ENCODE measurements at places on chromosomes 11 and 22.

- DNase-seq = no peak
Observed at GRCh38 chr22:19336133-19337075, 44.9 kb upstream of the CLTCL1 start.

DNA sequence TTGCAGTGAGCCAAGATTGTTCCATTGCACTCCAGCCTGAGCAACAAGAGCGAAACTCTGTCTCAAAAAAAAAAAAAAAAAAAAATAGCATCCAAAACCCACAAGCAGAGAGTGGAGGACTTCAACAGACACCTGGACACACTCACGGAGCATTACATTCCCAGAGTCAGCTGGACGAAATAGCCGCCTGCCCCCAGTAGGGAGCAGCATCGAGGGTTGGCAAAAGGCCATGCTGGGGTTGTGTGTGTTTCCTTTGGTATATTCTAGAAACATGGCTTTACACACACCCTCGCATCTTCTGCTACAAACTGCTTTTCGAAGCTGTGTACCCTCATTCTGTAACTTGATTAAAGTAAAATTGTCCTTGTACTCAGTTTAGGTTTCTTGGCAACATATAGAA is 5.3 kb downstream of the ADA2 start:
- no peak for DNase-seq

DNA sequence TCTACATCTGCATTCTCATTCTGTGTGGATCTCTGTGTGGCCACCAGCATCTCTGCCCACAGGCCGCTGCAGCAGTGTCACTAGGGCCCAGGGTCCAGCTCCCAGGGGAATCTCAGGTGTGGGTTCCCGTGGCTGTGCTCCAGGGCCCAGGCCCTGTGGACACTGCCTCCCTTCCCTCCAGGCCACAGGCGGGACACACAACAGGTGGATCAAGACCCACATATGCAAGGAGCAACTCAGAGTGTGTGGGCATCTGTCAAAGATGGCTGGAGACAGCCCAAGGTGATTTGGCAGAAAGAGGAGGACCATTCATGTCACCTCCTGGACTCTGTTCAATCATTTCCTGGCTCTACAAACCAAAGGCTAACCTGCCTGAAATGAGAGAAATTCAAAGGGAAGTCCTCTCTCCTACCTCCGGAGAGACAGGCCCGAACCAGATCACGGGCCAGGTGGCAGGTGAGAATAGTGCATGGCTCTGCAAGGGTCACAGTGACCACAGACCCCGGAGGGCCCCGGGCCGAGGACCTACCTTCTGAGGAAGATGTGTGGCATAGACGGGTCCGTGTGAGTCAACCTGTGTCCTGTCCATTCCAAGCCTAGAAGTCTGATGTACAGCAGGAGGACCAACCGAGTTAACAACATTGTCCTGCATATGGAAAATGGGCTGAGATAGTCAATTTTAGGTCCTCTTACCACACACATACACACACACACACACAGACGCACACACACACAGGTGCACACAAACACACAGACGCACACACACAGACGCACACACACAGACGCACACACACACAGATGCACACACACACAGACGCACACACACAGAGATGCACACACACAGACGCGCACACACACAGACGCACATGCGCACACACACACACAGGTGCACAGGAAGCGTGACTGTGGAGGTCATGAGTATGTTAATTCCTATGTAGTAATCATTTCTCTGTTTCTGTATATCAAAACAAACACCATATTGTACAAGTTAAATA is 1068.5 kb downstream of the BRD1 start:
- DNase-seq = no peak

DNA sequence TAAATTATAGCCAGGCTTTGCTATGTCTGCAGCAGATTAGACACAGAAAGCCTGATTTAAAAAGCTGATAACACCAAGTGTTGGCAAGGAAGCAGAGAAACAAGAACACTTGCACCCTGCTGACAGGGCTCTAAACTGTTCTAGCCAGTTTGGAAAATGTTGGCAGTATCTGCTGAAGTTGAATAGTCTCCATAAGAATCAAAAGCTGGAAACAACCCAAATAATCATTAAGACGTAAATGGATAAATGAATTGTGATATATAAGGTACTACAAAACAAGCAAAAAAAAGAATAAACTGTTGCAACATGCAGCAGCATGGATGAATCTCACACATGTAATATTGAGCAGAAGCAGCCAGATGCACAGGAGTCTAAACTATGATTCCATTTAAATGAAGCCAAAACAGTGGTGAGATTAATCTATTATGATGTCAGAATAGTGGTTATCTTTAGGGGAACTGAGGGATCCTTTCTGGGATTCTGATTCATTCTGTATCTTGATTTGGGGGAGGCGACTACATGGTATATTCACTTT is 40.4 kb upstream of the ADORA2A start:
- no peak for DNase-seq

- no peak for DNase-seq
Observed at GRCh38 chr11:83282084-83282716, 4.0 kb downstream of the CCDC90B start.

DNA sequence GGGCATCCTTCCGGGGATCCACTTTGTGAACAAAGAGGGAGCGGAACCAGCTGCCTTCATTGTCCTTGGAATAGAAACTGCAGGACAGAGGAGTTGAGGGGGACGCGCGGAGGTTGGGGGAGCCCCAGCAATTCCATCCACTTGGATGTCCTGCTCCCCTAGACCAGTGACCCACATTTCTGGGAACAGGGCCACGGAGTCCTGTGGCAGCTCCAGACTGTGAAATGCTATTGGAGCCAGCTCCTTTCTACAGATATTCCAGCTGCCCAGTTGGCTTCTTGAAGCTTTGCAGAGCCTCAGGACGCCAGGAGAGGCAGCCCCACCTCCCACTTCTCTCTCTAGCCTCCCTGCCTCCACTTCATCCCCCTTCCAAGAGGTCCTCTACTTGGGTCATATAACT is 10.5 kb downstream of the NIPSNAP1 start:
- no peak for DNase-seq

DNA sequence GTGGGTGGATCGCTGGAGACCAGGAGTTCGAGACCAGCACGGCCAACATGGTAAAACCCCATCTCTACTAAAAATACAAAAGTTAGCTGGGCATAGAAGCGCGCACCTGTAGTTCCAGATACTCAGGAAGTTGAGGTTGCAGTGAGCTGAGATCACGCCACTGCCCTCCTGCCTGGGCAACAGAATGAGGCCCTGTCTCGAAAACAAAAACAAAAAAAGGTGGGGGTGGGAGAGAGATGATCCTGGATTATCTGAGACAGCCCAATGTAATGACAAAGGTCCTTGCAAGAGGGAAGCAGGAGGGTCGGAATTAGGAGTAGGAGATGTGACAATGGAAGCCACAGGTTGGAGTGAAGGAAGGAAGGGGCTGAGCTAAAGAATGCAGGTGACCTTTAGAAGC is 87.6 kb upstream of the APOA1 start:
- no peak for DNase-seq

- no peak for DNase-seq
Observed at GRCh38 chr11:64742087-64742888, 1.7 kb downstream of the RASGRP2 start.

GRCh38 chr11:110465231-110465630 is 35.5 kb downstream of the FDX1 start:
- no peak for DNase-seq

GRCh38 chr22:20957683-20958431 is 9.2 kb upstream of the AIFM3 start:
- no peak for DNase-seq

DNA sequence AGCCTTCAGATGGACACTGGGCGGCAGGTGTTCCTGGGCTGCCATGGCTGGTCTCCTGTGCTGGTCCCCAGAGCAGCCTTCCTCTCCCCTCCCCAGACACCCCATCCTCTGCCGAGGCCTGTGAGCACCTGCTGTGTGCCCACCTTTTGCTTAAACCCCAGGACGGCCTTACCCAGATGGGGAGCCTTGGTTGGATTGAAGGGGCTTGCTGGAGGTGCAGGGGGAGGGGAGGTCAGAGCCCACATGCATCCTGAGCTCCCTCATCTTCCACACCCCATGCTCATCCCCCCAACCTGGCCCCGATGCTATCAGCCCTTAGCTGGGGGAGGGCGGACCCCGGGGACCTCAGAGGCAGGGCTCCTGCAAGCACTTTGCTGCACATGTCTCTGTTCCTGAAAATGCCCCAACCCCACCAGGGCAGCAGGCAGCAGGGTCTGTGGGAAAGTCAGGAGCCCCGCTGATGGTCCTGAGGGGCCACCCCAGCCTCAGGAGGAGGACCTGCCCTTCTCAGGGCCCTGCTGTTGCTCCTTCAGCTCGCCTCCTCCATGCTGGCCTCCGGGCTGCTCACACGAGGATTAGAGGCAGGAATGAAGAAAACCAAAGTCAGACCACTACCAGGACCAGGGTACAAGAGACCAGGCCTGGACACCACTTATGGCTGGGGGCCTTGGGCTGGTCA is 41.6 kb upstream of the CCDC188 start:
- DNase-seq = no peak

DNA sequence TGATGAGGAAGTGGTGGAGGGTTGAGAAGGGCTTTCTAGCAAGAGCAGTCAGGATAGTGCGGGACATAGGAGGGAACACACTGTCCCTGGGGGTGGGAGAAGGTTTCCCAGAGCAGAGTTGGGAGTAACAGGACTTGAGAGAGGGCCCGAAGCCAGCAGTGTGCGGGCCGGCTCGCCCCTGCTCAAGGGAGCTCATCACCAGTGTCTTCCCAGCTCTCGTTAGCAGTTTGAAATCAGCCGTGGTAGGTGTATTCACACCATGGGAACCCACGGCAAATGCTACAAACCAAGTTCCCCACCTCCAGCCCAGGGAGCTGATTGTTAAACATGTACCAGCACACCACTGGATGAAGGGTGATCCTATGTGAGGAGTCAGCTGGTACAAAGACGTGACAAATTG is 66.2 kb upstream of the EIF3D start:
- no peak for DNase-seq

DNA sequence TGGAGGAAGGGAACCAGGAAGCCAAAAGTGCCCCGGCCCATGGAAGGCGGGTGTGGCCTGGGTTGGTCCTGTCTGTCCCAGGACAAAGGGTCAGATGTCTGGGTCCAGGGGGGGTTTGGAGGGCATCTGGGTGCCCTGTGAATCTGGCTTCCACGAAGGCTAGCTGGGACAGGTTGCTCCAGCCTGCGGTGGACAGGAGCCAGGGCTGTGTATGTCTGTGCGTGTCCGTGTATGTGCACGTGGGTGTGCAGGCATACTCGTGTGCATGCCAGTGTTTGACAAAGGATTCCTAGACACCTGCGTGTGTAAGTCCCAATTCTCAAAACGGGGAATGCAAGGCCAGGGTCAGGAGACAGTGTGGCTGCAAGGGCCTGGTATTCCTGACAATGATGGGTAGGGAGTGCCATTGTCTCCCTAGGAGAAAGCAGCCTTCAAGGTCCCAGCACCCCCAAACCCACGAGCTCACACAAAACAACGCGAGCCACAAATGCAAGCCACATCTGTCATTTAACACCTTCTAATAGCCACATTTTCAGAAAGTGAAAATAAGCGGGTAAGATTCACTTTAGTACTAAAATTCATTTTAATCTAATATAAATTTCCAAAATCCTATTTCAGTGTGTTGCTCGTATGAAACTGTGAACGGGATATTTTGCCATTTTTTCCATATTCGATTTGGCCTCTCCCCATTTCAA is 78.4 kb upstream of the WNT7B start:
- DNase-seq = no peak

GRCh38 chr22:39024519-39025308 is 3.8 kb downstream of the APOBEC3D start:
- no peak for DNase-seq

- peak; percentile 38 for DNase-seq
Observed at GRCh38 chr11:112555491-112556364, 295.1 kb upstream of the PLET1 start.

- DNase-seq = no peak
Observed at GRCh38 chr22:24466716-24467328, 28.3 kb upstream of the UPB1 start.

DNA sequence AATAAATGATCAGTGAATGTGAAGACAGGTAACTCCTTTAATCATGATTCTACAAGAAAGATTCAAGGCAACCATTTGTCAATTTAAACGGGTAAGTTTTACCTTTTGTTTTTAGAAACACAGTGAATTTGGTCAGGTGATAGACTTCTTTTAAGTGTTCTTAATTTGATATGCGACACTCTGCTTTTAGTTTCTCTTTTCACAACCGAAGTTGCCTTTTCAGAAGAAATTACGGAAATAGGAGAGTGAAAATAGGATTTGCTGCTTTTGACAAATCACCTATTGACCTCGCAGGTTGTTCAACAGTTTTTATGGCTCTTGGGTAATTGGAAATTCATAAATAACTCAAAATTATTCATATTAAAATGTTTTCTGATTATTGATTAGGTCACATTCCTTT is 142.1 kb downstream of the CNTN5 start:
- no peak for DNase-seq

- DNase-seq = no peak
Observed at GRCh38 chr11:1121813-1122663, 35.7 kb upstream of the MUC5AC start.

DNA sequence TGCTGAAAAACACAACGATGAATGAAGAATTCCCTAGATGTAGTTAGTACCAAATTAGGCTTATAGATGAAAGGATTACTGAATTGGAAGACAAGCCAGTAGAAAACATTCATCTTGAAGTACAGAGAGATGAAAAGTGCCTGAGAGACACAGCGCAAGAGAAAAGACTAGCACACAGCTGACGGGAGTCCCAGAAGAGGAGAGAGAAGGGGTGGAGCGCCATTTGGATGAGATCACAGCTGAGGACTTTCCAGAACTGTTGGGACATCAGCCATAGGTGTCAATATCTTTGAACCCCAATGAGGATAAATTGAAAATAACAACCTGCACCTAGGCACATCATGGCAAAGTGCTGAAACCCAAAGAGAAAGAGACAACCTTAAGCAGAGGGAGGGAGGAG is 25.2 kb downstream of the ALG12 start:
- no peak for DNase-seq

GRCh38 chr11:17892409-17892808 is 120.4 kb downstream of the SERGEF start:
- no peak for DNase-seq

DNA sequence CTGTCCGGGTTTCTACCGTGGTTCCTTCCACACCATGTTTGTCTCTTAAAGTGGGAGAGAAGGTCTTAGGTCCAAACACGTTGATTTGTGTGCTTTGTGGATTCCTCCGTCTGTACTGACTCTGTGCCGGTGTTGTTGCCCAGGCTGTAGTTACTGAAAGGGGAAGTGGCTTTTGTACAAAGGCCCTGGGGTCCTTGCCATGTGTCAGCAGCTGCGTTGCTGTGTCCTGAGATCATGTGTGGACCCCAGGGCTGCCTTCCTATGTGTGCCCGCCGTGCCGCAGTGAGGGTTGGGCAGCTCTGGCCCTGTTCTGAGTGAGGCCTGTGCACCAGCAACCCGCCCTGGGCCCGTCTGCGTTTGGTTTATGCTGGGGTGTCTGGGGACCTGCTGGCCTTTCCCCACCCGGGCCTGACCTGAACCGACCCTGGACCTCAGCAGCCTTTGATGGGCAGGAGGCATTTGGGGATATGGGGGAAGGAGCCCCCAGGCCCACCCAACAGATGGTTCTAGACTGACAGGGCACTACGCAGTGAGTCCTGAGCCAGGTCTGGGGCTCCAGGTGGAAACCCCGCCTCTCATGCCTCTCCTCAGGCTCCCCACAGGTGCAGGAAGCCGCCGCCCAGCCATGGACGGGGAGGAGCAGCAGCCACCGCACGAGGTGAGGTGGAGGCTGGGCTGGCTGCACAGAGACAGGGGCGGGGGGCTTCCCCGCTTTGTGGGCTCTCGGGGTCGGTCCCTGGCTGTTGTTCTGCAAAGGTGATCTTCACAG is 6.9 kb downstream of the TRABD start:
- peak; percentile 30 for DNase-seq

Data from stimulated activated CD4-positive, alpha-beta T cell treated with anti-CD3 and anti-CD28 coated beads, Interleukin-15, amount 100 ng/mL, for 1 hour (primary cell).